ENCODE measurements at places on chromosomes 4 and X.

DNA sequence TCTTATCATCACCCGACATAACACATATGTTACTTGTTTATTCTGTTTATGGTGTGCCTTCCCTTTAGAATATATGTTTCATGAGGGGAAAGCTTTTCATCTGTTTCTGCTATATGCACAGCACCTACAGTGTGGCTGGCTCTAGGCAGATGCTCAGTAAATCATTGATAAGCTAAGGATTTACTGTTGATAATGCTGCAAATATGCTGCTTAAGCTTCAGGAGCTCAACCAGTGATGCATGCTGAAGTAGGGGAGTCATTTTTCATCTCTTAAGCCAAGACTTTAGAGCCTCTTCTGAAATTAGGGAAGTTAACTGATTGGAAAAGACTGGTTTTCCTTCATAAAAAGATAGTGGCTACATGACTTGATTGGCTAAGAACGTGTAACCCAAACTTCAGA, 16.4 kb downstream of the FAT4 start:
- DNase-seq: no peak

DNA sequence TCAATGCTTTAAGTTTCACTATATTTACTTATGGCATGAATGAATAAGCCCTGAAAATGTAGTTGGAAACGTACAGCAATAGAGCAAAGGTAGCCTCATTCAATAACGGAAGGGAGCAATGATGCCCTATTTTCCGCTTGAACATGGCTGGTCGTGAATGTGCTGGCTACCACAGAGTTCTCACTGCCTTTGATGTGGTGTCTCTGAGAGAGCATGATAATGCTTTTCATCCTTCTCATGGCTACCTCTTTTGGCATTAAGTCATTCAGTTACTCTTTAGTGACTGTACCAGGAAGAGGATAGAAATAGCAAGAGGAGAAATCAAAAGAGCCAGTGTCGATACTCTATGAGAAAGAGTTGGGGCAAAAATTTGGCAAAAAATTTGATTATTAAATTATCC, 308.0 kb downstream of the PPP3CA start:
- DNase-seq: peak; percentile 46

GRCh38 chrX:16511796-16512776, 137.9 kb upstream of the S100G start:
- no peak for DNase-seq

GRCh38 chrX:11119313-11119943, 8.3 kb downstream of the HCCS start:
- DNase-seq: no peak

DNA sequence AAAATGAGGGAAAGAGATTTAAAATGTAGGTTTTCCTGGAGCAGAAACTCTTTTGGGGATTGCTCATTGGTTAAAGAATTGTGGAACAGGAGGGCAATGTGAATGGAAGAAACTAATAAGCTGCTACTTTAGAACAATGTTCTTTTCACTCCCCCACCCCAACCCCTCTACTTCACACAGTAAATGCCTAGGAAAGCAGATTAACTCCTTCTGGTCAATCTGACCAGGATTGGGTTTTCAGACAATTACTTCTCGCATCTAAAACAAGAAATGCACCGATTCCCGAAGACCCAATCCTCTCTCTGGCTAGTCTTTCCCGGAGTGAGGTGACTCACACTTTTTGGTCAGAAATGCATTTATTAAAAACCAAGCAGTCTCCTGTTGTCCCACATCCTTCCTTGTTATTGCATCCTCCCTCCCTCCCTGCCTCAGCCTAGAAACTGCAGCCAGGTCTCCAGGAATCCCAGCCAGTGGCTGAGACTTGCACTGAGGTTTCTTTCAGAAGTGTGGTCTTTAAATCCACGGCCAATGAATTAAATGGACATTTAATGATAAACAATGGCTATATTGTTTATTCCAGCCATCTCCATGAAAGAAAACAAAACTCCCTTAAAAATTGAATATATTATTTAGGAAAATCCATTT, 21.4 kb downstream of the MFAP3L start:
- DNase-seq: no peak

DNA sequence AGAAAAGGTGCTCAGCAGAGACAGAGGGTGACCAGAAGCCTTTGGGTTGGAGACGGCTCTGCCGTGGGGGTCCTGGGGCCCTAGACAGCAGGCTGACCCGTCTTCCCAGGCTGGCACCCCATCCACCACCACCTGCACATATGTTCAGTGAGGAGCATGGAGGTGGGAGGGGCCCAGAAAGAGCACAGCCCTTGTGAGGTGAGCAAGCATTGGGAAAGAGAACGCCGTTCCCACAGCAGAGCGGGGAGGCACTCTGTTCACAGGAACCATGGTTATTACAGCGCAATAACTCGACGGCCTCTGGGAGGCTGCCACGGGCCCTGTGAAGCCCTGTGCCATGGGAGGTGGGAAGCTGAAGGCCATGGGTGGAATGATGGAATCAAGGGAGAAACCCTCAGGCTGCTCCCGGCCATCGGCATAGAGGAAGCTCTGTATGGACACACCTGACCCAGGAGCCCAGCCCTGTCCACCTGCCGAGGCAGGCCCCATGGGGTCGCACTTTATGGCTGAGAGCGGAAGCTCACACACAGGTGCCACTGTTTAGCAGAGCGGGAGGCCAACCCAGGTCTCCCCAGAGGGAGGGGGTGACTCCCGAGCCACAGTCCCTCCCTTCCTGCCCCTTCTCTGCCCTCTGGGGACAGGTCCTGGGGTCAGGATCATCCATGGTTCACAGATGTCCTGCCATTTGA, 93.5 kb upstream of the AFAP1 start:
- no peak for DNase-seq

DNA sequence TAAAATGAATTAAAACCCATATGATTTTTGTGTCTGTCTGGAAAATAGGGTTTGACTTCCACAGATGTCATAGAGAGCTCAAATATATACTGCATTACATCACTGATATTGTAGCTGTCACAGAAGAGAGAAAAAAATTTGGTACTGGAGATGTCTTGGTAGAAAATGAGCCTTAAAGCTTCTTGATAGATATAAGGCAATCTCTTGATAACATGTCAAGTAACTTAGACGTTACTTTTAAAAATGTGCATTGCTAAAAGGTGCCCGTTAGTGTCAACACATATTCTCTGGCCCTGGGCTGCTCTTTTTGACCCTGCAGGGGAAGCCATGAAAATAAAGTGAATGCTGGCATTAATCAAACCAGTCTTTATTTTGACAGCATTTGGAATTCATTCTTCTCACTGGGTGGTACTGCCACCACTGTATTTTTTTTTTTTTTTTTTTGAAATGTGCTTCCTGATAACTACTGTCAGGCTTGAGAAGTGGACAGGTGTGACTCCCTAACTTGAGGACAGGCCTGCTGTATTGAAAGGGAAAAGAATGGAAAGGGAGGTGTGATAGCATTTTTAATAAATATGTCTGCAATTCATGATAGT, 53.0 kb upstream of the RAPGEF2 start:
- no peak for DNase-seq

GRCh38 chr4:184255871-184256642, 38.4 kb upstream of the ENPP6 start:
- no peak for DNase-seq

DNA sequence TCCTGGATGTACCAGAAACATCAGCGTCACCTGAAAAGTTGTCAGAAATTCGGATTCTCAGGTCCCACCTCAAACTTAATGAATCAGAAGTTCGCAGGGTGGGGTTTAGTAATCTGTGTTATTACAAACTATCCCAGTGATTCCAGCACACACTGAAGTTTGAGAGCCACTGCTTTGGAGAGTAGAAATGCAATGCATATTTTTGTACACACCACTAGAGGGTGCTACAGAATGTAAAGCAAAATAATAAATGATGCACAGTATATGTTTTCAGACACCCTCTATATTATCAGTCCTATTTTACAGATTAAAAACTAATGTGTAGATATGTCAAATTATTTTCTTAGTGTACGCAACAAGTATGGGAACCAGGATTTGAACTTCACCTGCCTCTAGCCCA, 2.4 kb upstream of the MORF4L2 start:
- peak; percentile 20 for DNase-seq

All from CD4-positive, alpha-beta T cell treated with Interleukin-6 at 100 ng/mL for 8 hours (primary cell).